ENCODE measurements at places on chromosomes 6 and 20.

- DNase-seq = no peak
Observed at GRCh38 chr6:25363427-25363826, 84.3 kb downstream of the CARMIL1 start.

- DNase-seq = no peak
Observed at GRCh38 chr6:42509765-42510164, 54.1 kb upstream of the UBR2 start.

GRCh38 chr20:20472684-20473274 lies 104.9 kb downstream of the INSM1 start:
- DNase-seq = no peak

GRCh38 chr6:168885196-168885595 lies 368.4 kb downstream of the THBS2 start:
- DNase-seq = no peak

- DNase-seq = no peak
Observed at GRCh38 chr6:144148886-144149285, 1.4 kb upstream of the STX11 start.

DNA sequence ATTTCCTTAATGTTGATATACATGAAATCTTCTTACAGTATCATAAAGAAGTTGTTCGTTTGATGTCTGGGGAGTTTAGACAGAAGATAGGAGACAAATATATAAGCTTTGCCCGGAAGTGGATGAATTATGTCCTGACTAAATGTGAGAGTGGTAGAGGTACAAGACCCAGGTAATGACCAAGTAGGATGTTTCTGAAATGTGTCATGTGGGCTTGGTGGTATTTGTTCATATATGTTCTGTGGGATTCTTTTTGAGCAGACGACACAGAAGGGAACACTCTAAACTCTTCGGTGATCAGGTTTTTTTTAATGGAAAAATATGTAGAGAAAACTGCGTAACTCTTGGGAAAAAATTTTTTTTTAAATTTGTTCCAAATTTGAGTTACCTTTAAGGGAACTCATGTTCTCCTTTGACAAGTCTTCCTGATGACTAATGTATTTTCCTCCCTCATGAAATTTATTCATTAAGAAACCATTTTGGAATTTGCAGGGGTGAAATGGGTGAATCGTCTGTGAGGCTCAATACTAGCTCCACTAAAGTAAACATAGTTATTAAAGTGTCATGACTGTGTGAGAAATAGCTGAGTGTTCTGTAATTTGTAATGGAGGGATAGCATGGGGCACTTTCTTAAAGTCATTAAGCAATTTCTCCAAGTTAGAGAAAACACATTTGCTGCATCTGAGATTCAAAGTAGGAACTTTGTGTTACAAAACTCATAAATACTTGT lies 100.6 kb downstream of the MAP3K4 start:
- DNase-seq = no peak

GRCh38 chr6:33029328-33030184 lies 20.2 kb upstream of the HLA-DOA start:
- no peak for DNase-seq

- no peak for DNase-seq
Observed at GRCh38 chr20:21522481-21523280, 8.8 kb upstream of the NKX2-2 start.

DNA sequence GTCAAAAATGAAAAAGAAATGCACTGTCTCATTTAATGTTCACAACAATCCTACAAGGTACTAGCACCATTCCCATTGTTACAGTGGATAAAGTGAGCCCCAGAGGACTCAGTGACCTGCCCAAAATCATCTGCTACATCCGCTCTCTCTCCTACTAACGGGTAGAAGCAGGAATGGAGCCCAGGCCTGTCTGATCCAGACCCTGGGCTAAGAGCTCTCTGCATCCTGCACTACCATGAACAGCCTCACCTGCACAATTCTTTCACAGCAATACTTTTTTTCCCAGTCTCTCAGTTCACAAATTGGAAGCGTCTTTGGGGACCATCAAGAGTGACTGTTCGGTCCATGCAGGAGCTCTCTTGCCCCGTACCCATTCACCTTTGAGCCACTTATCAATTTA lies 31.2 kb downstream of the ATP9A start:
- no peak for DNase-seq

DNA sequence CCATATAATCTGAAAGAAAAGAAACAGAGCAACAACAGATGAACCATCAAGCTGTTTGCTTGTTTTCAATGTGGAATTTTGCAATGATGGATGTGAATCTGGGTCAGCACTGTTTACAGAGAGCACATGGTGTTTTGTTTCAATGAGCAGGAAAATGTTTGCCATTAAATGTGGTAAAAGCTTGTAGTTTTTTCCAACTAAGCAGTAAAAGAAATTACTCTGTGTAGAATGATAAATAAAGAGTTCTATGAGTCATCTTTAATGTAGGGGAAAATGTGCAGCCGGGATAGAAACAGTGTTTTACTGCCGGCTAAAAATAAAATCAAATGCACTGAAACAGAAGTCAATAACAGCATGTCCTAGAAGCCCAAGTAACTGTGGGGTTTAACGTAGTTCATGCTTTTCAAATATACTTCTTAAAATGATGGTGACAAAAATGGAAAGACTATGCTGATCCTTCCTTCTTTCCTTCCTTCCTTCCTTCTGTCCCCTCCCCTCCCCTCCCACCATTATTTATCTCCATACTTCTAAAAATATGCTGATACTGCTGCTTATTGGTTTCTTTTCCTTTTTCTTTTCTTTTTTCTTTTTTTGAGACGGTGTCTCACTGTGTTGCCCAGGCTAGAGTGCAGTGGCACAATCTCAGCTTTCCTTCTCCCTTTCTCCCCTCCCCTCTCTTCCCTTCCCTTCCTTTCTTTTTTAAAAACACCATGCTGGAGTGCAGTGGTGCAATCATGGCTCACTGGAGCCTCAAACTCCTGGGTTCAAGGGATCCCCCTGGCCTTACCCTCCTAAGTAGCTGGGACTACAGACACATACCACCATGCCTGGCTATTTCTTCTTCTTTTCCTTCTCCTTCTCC lies 6.3 kb upstream of the NAA20 start:
- DNase-seq = no peak

DNA sequence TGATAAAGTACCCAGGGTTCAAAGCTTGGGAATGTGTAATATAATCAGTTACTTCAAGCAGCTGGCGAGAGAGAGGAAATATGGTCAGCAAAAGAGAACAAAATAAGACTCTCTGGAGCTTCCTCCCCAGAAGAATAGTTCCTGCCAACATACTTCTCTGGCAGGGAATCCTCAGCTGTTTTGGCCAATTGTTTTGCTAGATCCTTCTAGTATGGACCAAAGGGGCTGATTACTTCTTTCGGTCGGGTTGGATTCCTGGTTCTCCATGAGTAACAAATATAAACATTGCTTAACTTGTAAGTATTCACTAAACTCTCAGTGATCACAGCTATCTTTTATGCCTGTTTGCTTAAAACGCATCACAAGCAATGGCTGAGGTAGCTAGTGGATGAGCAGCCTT lies 31.4 kb upstream of the FBXO9 start:
- DNase-seq = no peak

DNA sequence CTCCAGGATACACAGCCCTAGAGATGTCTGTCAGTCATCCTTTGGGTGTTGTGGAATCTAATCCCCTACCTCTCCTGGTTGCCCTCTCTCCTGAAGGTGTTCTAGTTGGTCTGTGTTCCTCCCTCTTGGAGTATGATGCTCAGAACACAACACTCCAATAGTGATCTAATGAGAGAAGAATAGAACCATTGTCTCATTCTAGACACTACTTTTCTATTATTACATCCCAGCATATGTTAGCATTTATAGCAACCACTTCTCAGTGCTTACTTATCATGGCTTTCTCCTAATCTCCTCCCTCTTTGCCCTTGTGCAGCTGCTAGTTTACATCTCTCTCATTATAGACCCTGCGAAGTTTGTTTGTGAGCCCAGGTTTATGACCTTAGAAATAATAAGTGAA lies 109.0 kb downstream of the UNC5CL start:
- DNase-seq = no peak

DNA sequence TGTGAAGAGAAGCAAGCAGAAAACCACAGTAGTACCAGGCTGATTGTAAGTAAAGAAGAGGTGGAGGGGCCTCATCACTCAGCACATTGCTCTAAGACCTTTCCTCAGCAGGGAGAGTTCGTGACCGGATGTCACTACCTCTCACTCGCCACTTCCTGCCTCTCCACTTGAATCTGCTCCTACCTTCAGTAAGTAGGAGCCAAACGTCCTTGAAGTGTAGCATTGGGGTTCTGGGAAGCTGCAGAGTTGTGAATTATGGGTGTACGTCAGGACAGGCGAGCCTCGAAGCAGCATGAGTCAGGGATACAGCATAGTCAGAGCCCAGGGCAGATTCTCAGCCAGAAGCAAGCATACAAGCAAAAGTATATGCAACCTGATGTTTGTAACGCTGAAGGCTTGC lies 224.9 kb downstream of the PHACTR1 start:
- DNase-seq = no peak

- DNase-seq = no peak
Observed at GRCh38 chr6:33677143-33677660, 34.3 kb downstream of the UQCC2 start.
